ENCODE measurements at places on chromosomes 13 and 19.

DNA sequence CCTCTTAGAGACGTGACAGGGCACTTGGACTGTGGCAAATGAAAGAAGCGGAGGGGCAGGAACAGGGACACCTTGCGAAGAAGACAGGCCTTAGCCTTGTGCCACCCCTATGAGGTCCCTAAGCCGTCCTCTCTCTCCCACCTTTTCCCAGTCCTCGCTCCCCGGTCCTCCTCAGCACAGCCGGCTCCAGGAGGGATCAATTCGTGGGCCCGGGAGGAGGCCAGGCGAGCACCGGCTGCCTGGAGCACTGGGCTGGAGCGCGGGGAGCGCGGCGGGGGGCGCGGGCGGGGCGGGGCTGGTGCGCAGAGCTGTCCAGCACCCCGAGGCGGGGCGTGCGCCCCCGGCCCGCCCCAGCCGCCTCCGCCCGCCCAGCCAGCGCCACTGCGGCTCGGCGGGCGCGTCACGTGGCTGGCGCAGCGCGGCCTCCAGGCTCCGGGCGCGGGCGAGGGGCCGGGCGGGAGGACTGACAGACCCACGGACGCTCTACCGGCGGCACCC is at the start of gene LRP3:
TSS of gene LRP3 (plus strand) at position 466 of the 498 bp plus-strand sequence. CDS start 456 bp downstream, outside the sequence.
- no peak for DNase-seq

GRCh38 chr13:46296115-46296822 is 84.5 kb downstream of the LRRC63 start:
- DNase-seq: no peak

DNA sequence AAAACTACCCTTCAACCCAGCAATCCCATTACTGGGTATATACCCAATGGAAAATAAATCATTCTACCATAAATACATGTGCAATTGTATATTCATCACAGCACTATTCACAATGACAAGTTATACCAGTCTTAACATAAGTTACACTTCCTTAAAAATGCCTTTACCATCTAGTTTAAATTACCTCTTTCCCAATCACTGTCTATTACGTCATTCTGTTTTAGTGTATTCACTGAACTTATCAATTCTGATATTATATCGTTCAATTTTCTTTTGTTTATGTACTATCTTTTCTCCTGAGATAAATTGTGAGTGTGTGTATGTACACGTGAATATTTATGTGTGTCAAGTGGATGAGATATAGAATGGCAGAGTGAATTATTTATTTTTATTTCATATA is 1416.8 kb downstream of the OLFM4 start:
- no peak for DNase-seq

DNA sequence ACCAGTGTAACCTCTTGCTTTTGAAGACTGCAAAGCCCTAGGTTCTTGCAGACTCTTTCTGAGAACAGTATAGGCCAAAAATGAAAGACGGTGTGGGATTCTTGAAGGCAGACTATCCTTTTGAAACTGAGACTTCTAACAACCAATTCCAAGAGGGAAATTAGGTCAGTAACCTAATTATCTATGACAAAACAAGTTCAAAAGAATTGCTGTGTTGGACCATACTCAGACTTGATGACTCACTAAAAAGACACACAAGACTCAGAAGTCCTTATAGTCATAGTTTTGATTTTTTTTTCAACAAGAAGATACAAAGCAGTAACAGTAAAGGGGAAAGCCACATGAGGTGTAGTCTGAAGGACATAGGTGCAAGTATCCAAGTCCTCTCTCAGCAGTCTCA is 624.0 kb upstream of the GPC6 start:
- no peak for DNase-seq

GRCh38 chr19:44603201-44603945 is 10.0 kb upstream of the IGSF23 start:
- DNase-seq: no peak

DNA sequence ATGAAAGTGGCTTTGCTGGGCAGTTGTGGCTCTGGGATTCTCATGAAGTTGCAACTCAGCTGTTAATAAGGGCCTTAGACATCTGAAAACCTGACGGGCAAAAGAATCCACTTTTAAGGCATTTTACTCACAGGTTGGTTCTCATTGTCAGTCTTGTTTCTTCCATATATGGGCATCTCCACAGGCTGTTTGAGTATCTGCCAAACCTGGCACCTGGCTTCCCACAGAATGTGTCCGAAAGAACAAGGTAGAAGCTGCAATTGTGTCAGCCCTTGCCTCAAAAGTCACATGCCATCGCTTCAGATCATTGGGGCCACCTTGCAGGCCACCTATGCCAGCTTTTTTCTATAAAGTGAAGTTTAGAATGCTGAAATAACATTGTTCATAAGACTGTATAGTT is 102.4 kb downstream of the KCTD12 start:
- no peak for DNase-seq

DNA sequence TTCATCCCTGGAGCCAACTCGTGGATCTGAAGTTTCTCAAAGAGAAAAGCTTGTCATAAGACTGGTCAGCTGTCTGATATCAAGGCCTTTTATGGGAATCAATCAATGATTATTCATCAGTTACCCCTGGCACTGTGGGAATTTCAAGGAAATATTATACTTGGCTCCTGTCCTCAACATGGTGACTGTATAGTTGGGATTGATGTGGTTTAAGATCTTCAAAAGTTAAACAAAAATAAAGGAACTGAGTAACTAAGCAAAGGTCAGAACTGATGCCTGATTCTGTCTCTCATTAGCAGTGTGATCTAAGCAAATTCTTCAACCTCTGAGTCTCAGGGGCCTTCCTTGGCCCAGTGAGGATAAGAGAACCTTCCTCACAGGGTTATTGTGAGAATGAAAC is 22.2 kb upstream of the SERPINE3 start:
- no peak for DNase-seq

DNA sequence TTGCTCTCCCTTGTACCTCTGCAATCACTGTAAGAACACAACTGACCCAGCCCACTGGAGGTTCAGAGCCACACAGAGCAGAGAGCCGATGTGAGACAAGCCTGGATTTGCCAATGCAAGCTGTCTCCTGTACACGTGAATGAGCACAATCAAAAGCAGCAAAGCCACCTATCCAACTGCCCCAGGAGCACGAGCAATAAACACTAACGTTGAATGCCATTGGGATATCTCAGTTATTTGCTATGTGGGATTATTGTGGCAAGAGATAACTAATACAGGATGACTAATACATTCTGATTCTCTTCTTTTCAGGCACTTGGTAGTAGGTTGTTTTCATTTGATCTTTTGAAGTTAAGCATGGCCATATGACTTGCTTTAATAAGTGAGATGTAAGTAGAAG is 85.2 kb upstream of the FAM216B start:
- no peak for DNase-seq

DNA sequence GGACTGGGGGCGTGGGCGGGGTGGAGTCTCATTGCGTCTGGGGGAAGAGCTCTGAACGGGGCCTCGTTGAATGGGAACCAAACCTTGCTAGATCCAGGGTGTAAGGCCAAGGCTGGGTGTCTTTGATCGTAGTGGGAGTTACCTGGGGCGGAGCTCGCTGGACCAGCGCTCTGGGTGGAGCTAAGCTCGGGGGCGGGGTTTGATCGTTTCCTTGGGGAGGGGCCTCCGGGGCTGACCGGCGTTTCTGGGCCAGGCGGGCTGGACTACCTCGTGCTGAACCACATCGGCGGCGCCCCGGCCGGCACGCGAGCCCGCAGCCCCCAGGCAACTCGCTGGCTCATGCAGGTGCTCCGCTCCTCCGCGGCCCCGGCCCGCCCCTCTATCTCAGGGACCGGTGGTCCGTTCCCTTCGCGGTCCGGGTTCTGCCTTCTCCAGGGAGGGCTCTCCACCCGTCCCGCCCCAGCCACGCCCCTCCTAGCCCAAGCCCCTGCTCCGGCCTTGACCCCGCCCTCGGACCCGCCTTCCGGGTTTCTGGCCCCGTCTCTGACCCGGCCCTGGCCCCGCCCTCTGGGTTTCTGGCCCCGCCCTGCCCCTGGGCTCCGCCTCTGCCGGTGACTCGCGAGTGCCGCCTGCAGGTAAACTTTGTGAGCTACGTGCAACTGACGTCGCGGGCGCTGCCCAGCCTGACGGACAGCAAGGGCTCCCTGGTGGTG is 3.3 kb upstream of the RPL36 start:
- peak; percentile 88 for DNase-seq

- DNase-seq: no peak
These were observed 160.7 kb downstream of the RFC3 start for GRCh38 chr13:33978653-33979052.

GRCh38 chr13:97243915-97244781 is 22.0 kb downstream of the MBNL2 start:
- DNase-seq: peak; percentile 96
